H9 (cell line): ENCODE measurements at places on chromosomes 6 and 20. TPM values are rescaled to one million over a fixed set of nuclear protein-coding genes. Genes with fewer than 3 reads are reported as not detected.

GRCh38 chr6:28501259-28501658 lies 14.3 kb downstream of the GPX6 start:
- DNase-seq: no peak

The RIOK1 gene
- 40.0 and 40.8 TPM in 2 replicates for total RNA-seq

GRCh38 chr6:101572627-101573026 lies 179.1 kb downstream of the GRIK2 start:
- DNase-seq: no peak

DNA sequence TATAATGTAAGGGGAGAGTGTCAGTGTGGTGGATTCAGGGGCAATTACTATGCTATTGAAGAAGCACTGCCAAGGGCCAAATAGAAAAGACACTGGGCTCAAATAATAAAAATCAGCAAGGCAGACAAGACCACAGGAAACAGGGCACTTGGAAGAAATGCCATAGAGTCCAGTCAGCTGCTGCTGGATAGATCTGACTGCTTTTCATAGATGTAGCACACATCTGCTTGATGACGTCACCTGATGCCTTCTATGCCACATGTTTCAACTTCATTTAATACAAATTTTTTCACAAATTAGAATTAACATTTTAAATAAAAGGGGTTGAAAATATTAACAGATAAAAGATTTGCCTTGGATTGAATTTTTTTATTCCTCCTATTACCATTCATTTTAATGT lies 23.9 kb upstream of the AHI1 start:
- no peak for DNase-seq

The PREX1 gene
- 5.4 and 6.6 TPM in 2 replicates for total RNA-seq

The NOP56 gene
- total RNA-seq: 756 and 774 TPM in 2 replicates

The NRN1 gene
- not detected in 2 replicates for total RNA-seq
